DMS79 (cell line): ENCODE measurements at places on chromosomes 12 and 14.

- no peak for DNase-seq
Measured at GRCh38 chr14:23153851-23154796, 29.3 kb downstream of the SLC7A8 start.

DNA sequence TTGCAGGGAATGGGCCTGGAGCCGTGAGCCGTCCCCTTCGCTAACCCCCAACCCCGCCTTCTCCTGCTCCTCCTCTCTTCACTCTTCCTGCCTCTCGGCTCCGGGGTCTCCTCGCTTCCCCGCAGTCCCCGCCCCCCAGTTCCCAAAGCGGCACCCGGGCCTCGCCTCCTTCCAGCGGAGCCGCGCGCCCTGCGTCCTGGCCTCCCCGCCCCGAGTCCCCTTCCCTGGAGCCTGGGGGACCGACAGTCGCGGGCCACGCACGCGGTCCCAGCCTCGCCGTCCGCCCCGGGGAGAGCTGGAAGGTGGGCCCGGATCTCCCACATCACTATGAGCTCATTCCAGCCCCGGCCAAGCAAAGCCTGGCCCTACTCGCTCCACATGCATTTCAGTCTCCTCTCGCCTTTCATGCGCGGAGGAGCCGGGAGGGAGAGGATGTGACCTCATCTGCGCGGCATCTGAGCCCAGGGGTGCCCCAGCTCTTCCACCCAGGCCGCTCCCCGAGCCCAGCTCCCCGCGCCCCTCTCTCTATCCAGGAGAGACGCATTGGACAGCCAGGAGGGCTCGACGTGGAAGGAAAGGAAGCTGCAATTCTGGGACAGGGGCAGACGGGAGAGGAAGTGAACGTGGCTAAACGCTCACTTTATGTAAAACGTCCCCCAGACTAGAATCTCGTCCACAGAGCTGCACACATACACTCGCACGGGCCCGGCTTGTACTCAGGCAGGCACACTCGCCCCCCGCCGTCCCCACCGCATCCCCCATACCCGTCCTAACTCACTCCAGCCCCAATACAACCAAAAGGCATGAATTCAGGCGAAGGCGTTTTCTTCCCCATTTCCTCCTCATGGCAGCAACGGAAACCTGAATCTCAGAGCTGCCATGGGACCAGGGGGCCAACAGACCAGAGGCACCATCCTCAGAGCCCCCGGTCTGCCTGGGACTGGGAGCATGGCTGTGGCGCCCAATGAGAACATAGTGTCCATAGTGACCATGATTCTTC lies 108.7 kb upstream of the CCND2 start:
- no peak for DNase-seq

DNA sequence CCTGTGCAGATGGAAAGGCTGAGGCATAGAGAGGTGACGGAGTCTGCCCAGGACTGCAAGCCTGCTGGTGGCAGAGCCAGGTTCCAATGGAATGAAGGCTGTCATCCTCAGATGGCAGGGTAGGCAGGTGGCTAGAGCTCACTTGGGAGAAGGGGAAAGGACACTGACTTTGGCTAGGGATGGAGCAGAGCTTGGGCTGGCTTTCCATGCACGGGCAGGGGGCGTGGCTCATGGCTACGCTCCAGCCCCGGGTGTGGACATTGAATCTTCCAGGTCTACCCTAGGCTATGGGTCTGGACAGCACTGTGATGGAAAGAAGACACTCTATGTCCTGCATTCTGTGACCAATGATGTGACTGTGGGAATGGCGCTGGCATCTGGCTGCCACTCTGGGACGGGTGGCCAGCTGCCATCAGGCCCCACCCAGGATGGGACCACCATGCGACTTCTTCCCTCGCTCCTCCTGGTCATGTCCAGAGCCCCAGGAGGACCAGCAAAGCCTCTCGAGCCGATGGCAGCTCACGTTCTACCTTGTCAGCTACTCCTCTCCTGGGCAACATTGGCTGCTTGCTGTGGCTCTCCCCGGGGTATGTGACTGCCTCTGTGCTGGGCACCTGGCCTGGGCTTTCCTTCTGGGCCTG lies 398.7 kb downstream of the TMEM121 start:
- DNase-seq = no peak

DNA sequence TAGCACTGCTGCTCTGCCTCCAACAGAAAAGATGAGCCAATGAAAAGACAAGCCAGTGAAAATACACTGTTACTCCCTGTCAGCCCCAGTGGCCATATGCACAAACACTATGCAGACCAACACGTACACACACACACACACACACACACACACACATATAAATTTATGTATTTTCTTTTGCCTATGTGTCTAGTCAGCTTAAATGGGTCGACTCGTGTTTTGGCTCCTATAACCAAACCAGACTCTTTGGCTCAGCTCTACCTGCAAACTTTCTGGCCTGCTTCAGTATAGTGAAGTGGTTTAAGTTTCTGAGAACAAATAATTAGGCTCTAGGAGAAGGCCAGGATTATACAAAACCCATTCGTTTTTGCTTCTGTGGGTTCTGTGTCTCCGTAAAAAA lies 30.3 kb upstream of the PMCH start:
- DNase-seq = no peak

DNA sequence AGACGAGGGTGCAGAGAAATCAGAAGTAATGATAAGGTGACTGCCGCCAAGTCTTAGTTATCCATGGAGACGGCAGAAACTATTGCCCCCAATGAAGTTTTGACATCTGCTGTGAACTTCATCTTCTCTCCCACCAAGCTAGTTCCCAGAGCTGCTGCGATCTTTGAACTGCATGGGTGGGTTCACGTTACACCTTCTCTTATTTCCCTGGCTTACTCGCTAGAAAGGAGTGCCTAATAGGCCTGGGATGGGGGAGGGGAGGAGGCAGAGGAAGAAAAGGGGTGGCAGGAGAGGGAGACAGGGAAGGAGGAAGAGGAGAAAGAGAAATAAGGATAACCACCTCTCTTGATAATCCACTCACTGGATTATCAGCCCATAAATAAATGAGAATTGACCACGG lies 157.1 kb downstream of the NTF3 start:
- no peak for DNase-seq

DNA sequence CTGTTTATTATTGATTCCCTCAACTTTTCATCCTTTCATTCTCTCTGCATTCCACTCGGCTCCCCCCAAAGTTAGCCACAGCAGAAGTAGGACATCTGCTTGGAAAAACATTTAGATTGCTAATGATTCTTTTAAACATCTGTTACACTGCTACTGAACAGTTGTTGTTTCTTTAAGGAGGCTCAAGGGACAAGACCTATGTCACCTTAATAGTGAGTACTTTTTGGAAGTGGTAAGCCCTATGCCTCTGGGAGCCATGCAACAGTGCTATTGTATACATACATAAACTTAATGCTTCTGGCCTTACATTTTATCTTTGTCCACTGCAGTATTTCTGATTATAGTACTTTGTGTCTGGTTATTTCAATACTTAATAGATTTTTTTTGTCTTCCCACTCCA lies 628.2 kb upstream of the FOXG1 start:
- DNase-seq = no peak

DNA sequence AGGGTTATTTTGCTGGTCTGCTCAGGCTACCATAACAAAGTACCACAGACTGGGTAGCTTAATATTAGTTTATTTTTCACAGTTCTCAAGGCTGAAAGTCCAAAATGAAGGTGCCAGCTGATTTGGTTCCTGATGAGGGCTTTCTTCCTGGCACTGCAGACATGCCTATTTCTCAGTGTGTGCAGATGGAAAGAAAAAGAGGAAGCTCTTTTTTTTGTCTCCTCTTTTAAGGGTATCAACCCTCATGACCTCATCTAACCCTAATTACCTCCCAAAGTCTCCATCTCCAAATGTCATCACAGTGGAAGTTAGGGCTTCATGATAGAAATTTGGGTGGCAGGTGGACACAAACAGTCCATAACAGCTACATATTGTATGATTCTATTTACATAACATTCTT lies 25.0 kb upstream of the POLR3B start:
- DNase-seq = no peak

DNA sequence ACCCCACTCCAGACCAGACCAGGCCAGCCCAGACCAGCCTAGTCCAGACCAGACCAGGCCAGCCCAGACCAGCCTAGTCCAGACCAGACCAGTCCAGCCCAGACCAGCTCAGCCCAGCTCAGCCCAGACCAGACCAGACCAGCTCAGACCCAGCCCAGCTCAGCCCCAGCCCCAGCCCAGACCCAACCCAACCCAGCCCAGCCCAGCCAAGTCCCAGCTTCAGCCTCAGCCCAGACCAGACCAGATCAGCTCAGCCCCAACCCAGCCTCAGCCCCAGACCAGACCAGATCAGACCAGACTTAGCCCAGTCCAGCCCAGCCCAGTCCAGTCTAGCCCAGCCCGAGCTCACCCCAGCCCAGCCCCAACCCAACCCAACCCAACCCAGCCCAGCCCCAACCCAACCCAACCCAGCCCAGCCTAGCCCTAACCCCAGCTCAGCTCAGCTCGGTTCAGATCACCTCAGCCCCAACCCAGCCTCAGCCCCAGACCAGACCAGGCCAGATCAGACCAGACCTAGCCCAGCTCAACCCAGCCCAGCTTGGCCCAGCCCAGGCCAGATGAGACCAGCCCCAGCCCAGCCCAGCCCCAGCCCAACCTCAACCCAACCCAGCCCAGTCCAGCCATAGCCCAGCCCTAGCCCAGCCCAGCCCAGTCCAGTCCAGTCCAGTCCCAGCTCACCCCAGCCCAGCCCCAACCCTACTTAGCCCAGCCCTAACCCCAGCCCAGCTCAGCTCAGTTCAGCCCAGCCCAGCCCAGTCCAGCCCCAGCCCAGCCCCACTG lies 204.7 kb downstream of the BCL11B start:
- DNase-seq = no peak

DNA sequence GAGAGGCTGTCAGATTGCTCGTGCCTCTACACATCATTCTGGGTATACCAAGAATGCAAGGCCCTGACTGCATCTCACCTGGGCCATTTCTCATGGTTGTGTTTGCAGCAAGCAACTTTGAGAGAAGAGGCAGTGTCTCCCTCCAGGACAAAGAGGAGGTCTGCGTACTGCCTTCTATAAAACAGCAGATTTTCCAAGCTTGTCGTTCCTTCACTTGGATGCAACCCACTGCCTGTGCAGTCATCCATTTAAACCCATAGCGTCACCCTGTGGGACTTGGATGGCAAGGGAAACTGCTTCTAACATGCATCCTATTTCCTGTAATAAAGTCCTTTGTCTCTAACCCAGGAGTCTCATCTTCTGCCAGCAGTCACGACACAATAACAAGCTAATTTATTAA lies 1.3 kb downstream of the POMT2 start:
- peak; percentile 19 for DNase-seq

GRCh38 chr12:51082561-51083125 lies 753 bp downstream of the CSRNP2 start:
- DNase-seq = no peak
